Karpas-422 (cell line): ENCODE measurements at places on chromosomes 2 and 18. TPM values are rescaled to one million over a fixed set of nuclear protein-coding genes. Genes with fewer than 3 reads are reported as not detected.

Gene SLC16A14
- total RNA-seq: 0.15 and 0.29 TPM in 2 replicates

Gene MROH2A
- total RNA-seq: 1.9 and 2.6 TPM in 2 replicates

Gene C2orf72
- total RNA-seq: not detected in 2 replicates

Gene CHST10
- 22.6 and 28.7 TPM in 2 replicates for total RNA-seq

Gene MAP3K2
- total RNA-seq: 36.0 and 40.7 TPM in 2 replicates

Gene UPP2
- not detected in 2 replicates for total RNA-seq

Gene ADD2
- total RNA-seq: not detected in 2 replicates

Gene SLC9A4
- not detected in 2 replicates for total RNA-seq

Gene RPL37A
- 5,590 and 7,287 TPM in 2 replicates for total RNA-seq

Gene ASXL3
- total RNA-seq: not detected in 2 replicates

Gene GALR1
- not detected in 2 replicates for total RNA-seq

Gene EMILIN2
- total RNA-seq: 1.8 and 2.3 TPM in 2 replicates

Gene RIT2
- total RNA-seq: not detected in 2 replicates

Gene ANKRD29
- not detected in 2 replicates for total RNA-seq
